ENCODE measurements at places on chromosomes 12 and 14.

DNA sequence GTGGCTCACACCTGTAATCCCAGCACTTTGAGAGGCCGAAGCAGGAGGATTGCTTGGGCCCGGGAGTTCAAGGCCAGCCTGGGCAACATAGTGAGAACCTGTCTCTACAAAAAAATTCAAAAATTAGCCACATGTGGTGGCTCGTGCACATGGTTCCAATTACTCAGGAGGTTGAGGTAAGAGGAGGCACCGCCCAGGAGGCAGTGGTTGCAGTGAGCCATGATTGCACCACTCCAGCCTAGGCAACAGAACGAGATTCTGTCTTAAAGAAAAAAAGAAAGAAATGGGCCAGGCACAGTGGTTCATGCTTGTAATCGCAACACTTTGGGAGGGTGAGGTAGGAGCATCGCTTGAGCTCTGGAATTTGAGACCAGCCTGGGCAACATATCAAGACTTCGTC, 33.5 kb downstream of the MAP1LC3B2 start:
- no peak for DNase-seq

DNA sequence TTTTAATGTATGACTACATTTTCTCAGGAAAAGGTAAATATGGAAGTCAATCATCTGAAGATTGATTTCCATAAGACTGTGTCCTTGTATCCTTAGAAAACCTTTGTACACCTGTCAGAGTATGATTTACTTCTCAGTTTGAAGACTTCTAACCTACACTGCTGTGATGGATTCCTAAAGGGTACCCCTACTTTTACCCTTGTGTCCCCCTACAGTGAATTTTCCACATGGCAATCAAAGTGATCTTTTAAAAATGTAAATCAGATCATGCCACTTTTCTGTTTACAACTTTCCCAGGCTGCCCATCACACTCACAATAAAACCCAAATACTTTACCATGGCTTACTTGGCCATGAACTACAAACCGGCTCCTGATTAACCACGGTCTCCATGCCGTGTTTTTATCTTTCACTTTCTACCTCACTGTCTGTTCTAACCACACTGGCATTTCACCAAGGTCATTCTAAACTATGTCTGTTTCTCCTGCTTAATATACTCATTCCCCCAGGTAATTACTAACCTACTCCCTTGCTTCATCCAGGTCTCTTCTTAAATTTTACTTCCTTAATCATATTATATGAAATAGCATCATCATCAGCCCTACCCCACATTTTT, 8.1 kb downstream of the DNAI7 start:
- DNase-seq = no peak

GRCh38 chr12:106387848-106388377, 30.4 kb downstream of the POLR3B start:
- no peak for DNase-seq

DNA sequence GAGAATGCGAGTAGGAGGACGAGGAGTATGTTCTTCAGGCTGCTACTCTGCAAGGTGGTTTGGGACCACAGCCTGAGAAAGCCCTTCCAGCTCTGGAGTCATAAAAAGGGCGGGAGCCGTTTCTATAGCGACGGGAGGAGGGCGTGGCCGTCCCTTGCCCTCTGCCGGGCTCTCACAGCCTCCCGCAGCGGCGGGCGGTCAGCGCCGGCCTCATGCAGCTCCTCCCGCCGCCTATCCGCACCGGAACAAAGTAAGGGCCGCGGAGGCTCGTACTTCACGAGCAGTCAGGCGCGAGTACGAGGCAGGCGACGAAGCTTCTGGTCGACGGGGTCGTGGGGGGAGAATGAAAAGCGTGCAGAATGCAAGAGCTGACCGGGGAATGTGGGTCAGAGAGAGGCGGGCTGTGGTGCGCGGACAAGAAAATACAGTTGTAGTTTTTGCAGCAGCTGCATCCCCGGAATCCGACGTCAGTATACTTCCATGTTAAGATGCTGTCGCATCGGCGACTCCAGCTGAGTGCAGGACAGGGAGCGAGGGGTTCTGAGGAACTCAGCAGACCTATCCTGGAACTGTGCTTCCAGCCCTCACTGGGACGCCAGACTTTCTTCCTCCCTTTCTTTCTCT, at the start of gene DYRK4:
TSS of gene DYRK4 (plus strand) at position 175 of the 624 bp plus-strand sequence. CDS start at position 213, 38 bp downstream.
- DNase-seq = peak; percentile 90

DNA sequence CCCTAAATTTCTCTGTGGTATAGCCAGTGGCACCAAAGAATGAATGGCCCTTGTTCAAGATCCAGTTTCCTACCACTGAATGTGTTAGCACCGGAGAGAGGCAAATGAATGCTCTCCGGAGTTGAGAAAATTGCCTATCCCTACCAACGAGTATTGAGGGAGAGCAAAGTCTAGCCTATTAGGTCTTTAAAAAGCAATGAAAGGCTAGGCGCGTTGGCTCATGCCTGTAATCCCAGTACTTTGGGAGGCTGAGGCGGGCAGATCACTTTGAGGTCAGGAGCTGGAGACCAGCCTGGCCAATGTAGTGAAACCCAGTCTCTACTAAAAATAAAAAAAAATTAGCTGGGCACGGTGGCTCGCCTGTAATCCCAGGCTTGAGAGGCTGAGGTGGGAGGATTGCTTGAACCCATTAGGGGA, 898 bp upstream of the RAB15 start:
- no peak for DNase-seq

DNA sequence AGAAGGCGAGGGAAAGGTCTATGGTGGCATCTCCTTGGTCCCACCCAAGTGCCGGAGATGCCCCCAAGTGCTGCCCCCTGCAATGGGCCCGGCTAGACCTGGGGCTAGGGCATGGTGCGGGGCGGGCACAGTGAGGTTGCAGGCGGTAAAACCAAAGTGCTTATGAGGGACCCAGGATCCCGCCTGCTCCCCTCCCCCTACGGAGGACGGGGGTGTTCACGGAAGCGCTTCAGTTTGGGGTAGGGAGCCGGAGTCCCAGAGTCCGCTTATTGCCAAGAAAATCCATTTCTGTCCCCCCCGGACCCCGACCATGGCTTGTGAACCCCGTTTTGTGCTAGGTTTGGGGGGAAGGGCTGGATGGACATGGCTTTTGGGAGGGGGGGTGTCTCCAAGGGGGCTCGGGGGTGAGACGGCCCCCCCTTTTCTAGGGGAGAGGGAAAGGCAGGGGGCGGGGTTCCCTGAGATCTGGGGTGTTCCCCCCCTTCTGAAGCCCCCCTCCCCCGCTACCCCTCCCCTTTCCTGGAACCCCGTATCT, 5.4 kb upstream of the GPR84 start:
- DNase-seq = no peak

DNA sequence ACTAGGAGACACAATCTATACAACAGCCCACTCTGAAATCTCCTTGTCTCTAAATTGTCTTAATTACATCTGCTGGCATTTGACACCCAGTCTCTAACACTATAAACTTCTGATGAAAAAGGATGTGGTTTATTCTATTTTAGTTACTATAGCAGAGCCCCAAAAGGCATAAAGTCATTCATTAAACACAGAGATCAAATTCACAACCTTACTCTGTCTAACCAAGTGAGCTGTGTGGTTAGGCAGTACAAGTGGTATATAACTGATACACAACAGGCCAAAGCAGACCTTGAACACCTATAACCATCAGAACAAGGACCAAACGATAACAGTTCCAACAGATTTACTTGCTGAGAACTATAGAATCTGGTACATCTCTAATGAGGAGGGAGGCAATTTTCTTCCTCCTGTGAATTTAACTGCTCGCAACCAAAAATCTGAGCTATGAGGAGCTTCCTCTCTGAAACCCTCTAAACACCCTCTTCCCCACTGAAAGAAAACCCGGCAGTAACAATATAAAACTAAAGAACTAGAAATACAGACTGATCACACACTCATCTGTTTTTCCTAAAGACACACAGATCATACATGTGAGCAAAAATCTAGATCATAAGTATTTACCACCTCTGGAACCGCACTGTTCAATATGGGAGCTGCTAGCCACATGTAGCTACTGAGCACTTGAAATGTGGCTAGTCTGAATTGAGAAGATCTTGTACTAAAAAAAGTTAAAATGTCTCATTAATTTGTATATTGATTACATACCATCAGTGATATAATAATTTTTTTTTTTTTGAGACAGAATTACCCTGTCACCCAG, 17.7 kb downstream of the SPPL3 start:
- no peak for DNase-seq

DNA sequence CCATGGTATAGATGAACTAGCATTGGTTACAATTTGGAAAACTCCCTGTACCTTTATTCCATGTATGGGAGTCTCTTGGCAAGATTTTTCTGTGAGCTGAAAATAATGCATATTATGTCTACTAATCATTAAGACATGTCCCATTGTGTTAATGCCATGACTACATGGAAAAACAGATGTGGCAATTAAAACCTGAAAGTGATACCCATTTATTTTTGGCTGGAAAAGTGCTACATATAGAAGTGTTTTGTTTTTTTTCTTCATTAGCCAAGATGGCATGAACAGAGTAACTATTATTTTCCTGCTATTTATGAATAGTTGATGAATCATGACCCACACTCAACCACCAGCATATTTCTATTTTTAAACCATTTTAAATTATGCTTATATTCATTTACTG, 58.2 kb downstream of the ALG10B start:
- no peak for DNase-seq

DNA sequence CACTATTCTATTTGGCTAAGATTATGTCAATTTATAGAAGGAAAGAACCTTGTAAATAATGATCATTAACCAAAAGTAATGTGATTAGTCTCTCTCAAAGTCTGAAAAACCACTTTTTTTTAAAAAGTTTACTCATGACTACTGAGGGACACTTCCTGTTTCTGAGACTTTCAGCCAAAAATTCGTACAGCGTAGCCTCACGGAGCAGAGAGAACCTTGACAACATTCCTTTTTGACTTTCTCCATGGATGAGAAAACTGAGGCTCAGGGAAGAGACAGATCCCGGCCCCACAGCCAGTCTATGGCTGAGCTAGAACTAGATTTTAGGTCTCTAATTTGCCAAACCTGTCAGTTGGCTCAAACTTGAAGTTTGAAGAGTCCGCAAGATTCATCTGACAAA, 68.2 kb downstream of the DAD1 start:
- no peak for DNase-seq

- no peak for DNase-seq
These were observed 90.0 kb upstream of the EVL start for GRCh38 chr14:99975190-99975589.

GRCh38 chr12:79397609-79398008, 293.2 kb downstream of the PAWR start:
- DNase-seq = no peak

DNA sequence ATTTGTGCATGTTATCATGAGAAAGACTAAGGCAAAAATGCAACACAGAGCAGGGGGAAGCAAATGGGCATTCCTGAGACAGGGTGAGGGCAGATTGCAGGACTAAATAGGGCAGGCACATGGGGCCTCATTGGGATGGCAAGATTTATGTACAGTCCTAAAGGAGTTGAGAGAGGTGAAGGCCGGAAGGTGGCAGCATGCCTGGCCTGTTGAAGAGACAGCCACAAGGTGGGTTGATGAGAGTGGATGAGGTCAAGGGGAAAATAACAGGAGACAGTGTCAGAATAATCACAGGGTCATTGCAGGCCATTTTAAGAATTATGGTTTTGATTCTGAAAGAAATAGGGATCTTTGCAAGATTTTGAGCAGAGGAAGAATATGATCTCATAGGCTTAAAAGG, 21.0 kb downstream of the PAH start:
- DNase-seq = no peak

DNA sequence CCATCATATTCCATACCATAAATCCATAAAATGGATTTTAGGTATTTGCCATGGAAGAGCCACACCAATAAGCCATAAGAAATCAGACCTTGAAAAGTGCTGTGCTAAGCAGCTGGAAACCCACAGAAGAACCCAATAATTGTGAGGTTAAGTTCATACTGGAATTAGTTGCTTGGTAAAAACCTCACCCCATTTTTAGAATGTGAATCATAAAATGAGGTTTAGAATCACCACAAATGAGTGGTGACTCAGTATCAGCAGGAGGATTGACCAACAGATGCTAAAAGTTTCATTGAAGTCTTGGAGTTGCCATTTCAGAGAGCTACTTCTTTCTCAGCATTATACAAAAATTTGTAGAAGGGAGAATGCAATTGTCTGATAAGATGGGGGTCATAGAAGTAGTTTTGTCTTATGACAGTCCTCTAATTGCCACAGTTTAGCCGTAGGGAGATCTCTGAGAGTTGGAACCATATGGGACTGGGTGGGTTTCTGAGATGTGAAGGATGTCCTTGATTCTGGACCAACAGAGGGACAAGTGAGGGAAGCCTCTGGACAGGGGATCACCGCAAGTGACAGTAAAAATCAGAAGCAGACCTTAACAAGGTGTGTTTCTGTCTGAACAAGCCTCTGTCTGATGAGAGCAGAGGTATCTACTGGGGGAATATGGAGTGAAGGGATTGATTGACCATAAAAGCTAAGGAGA, 1.4 kb upstream of the STON2 start:
- DNase-seq = no peak

- no peak for DNase-seq
These were observed 6.2 kb upstream of the SLC7A7 start for GRCh38 chr14:22821193-22822015.

DNA sequence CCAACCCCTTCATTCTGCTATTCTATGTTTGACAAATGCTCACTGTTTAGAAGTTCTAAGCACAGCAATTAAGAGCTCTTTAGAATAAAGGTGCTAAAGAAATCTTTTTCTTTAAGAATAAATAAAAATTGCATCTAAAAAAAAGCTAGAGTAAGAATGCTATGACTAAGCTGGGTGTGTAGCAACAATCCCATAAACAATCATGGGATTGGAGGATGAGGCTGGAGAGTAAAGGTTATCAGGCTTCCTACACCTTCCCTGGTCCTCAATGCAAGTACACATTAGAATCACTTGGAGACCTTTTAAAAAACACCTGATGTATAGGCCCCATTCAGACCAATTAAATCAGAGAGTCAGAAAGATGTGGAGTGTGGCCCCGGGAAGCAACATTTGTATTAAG, 88.3 kb downstream of the CIT start:
- DNase-seq = no peak

DNA sequence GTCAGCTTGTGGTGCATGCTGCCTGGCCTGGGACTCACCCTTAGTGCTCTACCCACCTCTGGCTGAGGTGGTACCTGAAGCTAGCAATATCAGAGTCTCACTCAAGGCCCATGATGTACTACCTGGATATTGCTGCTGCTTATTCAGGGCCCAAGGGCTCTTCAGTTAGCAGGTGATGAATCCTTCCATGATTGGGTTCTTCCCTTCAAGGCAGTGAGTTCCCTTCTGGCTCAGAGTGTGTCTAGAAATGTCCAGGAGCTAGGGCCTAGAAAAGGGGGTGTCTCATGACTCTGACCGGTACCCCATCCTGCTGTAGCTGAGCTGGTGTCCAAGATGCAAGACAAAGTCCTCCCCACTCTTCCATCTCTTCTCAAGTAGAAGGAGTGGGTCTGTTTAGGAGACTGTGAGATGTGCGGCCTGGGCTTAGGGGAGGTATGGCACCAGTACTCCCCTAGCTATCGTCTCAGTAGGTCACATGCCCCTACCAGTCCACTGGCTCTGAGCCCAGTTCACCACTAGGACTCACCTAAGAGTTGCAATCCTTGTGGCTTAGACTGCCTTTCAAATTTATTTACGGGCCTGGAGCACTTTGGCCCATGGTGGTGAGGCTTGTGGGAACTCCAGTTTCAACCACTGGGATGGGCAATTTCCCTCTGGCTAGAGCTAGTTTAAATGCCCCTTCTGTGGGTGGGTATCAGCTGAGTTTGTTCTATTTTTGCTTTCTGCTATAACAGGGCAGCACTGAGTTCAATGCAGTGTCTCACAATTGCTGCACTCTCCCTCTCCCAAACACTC, 12.2 kb downstream of the PRORP start:
- DNase-seq = no peak

- no peak for DNase-seq
These were observed 509.4 kb downstream of the GALC start for GRCh38 chr14:87483271-87484260.
